ENCODE measurements at places on chromosomes 3 and 15. TPM values are rescaled to one million over a fixed set of nuclear protein-coding genes. Genes with fewer than 3 reads are reported as not detected.
A peak's percentile ranks its signal among the peaks of the same experiment; 100 is the strongest.

DNA sequence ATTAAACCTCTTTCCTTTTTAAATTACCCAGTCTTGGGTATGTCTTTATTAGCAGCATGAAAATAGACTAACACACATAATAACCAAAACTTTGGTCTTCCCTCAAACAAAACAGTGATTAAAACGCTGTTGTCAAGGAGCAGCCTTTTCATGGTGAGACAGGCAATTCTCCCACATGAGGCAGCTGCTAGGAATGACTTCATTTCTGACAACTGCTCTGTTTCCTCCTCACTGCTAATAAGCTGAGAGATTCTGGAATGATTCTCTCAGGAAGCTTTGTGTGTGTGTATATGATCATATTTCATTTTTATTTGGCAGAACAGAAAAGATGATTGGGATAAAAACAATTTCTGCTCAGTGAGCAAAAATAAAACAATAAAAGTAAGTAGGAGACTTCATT, 580.6 kb upstream of the ADAMTS9 start:
- no peak for DNase-seq

Gene CDHR4
- 0.66 TPM for total RNA-seq

DNA sequence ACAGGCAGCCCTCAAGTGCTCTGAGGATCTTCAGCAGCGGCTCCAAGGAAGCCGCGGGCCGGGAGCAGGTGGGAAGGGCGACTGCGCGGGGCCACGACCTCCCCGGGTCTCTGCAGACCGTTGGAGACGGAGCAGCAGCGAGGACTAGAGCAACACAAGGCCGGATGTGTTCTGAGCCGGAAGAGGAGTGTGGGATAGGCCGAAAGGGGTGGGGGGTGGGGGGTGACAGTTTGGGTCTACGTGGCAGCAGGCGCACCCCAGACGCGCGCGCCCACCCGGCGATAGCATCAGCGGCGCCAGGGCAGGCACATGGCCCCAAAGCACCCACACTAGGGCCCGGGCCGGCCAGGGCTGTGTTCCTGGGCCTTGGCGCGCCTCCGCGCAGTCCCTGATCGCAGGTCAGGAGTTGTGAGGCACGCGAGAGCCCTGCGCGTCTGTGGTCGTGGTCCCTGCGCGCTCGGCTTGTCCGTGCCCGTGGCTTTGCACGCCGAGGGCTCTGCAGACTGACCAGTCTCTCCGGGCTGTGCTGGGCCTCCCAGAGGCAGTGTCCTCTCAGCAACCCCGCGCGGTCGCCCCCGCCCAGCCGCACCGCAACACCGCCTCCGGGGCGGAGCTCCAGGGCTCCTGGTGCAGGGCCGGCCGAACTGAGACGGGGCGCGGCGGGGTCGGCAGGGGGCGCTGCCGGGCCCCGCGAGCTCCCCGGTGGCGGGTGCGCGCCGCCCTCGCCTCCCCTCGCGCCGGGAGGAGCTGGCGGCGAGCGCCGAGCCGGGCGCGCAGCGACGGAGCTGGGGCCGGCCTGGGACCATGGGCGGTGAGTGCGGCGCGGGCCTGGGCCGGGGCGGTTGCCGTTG, at the start of gene PXYLP1:
TSS of gene PXYLP1 (plus strand) at position 725 of the 851 bp plus-strand sequence. CDS start 28,351 bp downstream, outside the sequence.
- peak; percentile 99 for DNase-seq

- DNase-seq = no peak
These were observed 212.4 kb upstream of the TBC1D5 start for GRCh38 chr3:17954801-17955200.

DNA sequence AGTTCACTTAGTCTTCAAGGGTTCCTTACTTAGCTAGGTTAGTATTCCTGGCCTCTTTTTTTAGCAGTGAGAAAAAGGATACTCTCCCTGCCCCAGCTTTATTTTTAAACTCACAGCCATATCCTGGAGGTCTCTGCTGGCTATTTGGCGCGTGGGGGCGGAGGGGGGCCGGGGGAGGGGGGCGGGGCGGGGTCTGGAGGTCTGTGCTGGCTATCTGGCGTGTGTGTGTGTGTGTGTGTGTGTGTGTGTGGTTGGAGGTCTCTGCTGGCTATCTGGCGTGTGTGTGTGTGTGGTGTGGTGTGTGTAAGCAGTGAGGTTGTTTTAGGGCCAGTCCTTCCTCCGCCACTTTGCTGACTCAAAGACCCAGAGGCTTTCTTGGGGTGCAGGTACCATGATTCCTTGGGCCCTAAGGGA, 579 bp upstream of the PLAAT1 start:
- DNase-seq = peak; percentile 24

DNA sequence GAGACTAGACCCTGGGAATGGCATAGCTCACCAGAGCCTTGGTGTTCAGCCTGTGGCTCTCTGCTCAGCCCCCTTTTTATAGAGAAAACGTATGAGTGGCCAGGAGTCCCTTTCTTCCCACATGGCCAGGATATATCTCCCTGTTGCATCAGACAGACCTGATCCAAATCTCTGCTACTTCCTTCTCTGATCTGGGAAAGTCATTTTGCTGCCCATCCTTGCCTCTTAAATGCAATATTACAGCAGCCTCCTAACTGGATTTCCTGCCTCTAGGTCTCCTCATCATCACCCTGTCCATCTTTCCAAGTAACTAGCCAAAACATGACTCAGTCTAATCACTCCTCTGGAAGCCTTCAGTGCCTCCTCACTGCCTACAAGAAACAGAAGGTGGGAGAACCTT, 42.9 kb downstream of the CTDSPL start:
- no peak for DNase-seq

Gene CALML4
- 5.7 TPM for total RNA-seq

- DNase-seq = no peak
These were observed 16.5 kb upstream of the EDEM1 start for GRCh38 chr3:5170975-5171374.

DNA sequence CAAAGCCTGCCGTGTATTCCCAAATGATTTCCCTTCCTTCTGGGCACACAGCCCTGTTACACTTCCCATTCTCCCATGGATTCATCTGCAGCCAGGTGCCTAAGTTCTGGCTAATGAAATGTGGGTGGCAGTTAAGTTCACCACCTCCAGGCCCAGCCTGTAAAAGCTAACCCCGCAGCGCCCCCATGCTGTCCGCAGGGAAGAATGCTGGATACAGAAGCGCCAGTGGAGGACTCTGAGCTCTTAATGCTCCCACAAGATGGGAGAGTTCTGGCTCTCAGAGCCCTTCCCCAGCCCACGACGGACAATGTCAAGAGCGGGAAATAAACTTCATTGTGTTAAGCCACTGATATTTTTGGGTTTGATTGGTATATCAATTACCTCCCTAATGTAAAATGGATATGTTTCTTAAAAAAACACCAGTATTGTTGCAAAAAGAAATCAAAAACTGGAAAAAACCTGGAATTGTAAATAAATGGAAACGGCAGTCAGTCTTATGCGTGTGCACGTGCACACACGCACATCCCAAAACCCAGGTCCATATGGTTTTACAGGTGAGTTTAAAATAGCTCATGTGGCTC, 37.7 kb upstream of the FGD5 start:
- peak; percentile 50 for DNase-seq

DNA sequence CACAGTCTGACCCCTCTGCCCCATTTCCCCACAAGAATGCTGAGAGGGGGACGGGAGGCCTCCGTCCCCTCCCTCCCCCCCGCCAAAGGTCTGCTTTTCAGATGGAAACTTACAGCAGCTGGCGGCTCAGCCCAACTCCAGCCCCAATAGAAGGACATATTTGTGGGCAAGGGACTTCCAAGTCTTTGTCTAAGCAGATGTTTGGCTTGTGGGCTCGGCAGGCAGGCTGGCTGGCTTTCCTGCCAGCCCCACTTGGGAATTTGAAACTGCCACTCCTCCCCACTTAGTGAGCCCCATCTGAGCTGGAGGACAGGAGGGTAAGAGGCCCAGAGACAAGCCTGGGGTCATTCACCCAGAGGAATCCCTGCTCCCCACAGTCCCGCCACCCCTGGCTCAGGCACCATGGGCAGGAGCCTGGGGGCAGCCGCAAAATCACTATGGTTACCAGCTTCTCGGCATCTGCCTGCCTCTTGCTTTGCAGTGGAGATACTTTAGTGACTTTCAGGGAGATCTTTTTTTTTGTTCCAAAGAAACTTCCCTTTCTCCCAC, 53.6 kb downstream of the LMCD1 start:
- DNase-seq = peak; percentile 34

Gene ISG20
- total RNA-seq = 41.3 TPM

DNA sequence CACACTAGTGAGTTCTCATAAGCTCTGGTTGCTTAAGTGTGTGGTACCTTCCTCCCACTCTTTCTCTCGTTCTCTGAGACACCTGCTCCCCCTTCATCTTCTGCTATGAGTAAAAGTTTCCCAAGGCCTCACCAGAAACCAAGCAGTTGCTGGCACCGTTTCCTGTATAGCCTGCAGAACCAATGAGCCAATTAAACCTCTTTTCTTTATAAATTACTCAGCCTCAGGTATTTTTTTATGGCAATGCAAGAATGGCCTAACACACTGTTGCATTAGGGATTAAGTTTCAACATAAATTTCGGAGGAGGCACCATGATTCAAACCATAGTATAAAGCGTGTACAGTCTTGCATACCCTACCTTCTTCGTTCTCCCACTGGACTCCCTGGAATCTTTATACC, 252.3 kb upstream of the CHRM5 start:
- no peak for DNase-seq

- DNase-seq = no peak
These were observed 679.9 kb downstream of the NTRK3 start for GRCh38 chr15:87576486-87577176.

Gene ATP13A5
- total RNA-seq = 8.9 TPM

Gene PSTPIP1
- total RNA-seq = 18.4 TPM

- DNase-seq = no peak
These were observed 9.8 kb downstream of the ANKRD28 start for GRCh38 chr3:15787941-15788340.

- DNase-seq = peak; percentile 53
These were observed 1.7 kb upstream of the RARB start for GRCh38 chr3:25426408-25426807.

DNA sequence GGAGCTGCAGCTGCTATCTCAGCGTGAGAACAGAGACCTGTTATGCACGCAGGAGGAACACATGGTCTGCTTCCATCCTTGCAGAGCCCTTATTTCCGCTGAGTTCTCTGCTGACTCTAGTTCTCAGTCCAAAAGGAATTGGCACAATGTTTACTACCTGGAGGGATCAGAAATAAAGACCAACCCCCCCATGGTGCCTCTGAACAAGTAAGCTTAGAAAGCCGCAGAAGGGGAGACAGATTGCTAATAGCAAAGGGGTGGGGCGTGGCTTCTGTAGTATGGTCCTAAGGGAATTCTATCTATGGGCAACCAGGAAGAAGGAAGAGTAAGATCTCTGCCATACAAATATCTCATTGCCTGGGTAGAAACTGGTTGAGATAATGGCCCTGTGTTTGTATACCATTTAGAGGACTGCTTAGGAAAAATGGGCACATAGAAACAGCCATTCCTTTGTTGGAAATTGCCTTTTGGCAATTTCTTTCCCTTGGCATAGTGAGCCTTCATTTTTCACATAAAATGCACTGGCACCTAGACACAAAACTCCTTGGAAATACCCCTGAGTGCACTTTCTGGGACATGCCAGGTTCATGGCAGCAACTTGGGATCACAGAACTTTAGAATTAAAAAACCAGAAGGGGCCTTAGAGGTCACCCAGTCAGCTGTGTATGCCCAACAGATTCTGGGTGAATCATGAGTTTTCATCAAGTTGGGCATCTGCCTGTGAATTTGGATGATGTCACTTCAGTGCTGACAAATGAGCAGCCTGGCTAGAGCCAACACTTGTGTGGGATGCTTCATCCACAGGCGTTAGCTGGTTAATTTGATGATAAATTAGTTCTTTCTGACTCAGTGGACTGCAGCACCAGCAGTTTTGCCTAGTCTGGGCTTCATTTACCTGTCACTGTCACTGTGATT, 57.4 kb upstream of the STXBP5L start:
- DNase-seq = no peak

DNA sequence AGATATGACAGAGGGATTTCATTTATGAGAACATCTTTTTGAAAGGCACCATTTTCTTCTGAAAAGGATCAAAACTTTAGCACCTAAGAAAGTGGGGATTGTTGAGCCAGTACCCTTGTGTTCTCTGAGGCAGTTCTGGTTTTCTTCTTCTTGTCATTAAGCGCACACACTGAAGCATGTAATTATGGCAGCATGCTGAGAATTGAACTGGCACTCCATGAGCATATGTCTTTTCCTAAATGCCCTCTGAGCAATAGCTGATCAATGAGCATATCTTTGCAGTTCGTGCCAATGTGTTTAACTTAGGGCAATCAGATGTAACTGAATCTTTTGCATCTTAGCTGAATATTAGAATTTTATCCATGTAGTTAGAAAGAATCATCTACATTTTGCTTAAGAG, 53.9 kb upstream of the VGLL3 start:
- DNase-seq = no peak

Gene RTP4
- 5.2 TPM for total RNA-seq

Gene APBA2
- 3.2 TPM for total RNA-seq

DNA sequence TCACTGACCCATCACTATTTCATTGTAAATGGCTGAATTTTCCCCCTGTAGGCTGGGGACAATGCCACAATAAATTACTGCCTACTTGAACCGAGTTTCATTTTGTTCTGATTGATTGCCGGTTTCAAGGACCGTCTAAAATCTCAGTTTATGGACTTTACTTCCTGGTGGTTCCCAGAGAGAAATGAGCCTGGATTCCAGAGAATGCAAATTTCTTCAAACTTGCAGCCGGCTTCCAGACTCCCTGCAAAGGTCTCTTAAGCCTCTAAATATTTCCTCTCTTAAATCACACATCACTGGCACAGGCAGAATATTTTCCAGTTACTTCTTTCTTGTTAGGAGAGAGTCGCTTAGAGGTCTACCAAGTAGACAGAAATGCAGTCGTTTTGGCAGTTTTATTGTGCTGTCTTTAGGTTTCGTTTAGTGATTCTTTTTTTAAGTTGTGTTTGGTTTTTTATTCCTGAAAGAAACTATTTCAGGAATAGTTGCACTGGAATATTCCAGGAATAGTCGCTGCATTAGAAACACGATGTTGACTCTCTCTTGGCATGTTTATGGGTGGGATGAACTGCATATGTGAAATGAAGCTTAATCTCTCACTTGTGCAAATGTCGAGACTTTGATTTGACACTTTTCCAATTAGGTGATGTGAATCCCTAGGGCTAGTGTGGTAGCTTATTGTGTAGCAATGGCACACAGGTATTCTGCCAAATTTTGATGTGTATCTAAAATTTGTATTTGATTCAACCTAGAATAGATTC, 284.1 kb upstream of the NR2E3 start:
- no peak for DNase-seq

Gene DNAJB11
- 45.2 TPM for total RNA-seq

GRCh38 chr3:39104961-39105686, 2.3 kb downstream of the GORASP1 start:
- no peak for DNase-seq

DNA sequence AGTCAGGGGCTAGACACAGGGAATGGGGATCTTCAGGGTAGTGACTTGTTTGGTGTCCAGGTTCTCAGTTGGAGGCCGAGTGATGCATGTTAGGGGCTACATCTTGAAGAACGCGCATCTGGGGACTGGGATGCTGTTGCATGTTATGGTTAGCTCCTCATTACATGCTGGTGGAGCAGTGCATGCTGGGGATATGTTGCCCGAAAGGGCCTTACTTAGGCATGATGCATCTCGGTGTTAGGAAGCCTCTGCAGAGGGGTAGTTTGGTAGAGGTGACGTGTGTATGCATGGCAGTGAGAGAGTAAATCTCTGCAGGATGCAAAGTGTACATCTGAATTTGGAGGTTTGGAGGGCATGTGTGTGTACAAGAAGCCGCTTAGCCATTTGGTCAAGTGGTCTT, 2.4 kb downstream of the EIF4G1 start:
- no peak for DNase-seq

Gene PML
- total RNA-seq = 247 TPM

Gene FBN1
- total RNA-seq = 20.3 TPM

Gene FAM174B
- total RNA-seq = 54.5 TPM

Gene REC114
- not detected for total RNA-seq

Gene DNAH1
- 10.8 TPM for total RNA-seq

Gene HCN4
- total RNA-seq = 0.37 TPM

Gene PLS1
- total RNA-seq = 52.3 TPM

Gene FOXB1
- not detected for total RNA-seq
